ENCODE measurements at places on chromosomes 1 and 21.

DNA sequence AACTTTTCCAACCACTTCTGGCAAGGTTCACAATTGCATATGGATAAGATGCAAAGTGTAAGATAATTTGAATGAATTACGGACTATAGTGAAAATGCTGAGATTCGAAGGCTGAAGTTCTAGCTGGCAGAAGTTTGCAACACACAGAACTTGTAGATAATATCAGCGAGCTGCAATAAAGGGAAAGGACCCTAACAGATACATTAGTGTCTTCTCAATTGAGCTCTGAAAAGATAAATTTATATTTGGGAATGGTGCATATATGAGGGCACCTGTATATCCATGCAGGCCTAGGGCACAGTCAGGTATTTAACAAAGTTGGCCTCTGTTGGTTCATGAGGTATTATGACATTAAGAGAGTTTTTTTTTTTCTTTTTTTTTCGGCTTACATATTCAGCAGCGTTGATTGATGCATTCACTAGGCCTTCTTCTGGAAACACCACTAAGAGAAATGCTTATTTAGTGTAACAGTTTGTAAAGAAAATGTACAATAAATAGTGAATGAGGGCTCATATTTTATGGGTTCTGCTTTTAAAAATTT lies 2.2 kb downstream of the NFIA start:
- no peak for DNase-seq
- H3K27me3 ChIP-seq, result peaks cover 31% of the 10 kb centered on the region
- H3K27ac ChIP-seq, result no peak overlapping the region
- peaks cover 13% of the 10 kb centered on the region for H3K4me1 ChIP-seq

DNA sequence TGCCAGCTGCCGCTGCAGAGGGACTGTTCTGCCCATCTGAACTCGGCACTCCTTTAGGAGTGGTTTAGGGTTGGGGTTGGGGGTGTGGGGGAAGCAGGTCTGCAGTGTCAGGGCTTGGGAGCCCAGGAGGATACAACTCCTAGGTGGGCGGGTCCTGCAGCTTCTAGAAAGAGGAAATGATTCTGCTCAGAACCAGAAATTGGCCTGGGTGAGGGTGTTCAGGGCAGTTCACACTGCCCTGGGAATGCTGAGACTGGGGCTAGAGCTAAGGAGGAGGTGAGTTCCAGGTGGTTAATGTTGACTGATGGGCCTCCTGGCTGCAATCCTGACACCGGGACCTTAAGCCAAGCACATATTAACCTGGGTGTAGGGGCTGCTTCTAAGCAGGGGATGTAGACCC lies 4.8 kb upstream of the SLC26A9 start:
- H3K4me3 ChIP-seq, result no peak overlapping the region
- H3K27me3 ChIP-seq, result no peaks in the 10 kb centered on the region
- no peaks in the 10 kb centered on the region for H3K36me3 ChIP-seq
- H3K4me1 ChIP-seq, result no peaks in the 10 kb centered on the region

- H3K4me1 ChIP-seq, result no peaks in the 10 kb centered on the region
- no peak overlapping the region for H3K27ac ChIP-seq
- no peaks in the 10 kb centered on the region for H3K27me3 ChIP-seq
- H3K4me3 ChIP-seq, result no peak overlapping the region
- H3K36me3 ChIP-seq, result no peaks in the 10 kb centered on the region
- no peak for DNase-seq
Observed at GRCh38 chr1:76257823-76258222, 183.3 kb downstream of the ST6GALNAC3 start.

DNA sequence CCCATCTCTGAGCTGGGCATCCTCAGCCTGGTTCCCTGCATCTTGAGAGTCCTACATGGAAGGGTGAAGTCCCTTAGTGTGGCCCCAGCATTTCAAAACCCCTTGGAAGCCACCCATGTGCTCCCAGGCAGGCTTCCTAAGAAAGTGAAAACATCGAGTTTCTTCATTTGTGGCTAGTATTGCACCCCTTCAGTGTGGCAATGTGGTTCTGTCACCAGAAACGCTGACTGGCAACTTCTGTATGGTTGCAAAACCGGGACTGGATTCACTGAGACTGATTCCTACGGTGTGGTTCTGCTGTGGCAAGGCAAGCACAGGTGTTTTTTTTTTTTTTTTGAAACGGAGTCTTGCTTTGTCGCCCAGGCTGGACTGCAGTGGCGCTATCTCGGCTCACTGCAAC lies 9.0 kb upstream of the IFNGR2 start:
- no peaks in the 10 kb centered on the region for H3K36me3 ChIP-seq
- no peak for DNase-seq
- no peak overlapping the region for H3K27ac ChIP-seq
- no peaks in the 10 kb centered on the region for H3K27me3 ChIP-seq
- H3K4me3 ChIP-seq, result no peak overlapping the region

GRCh38 chr1:106910798-106911197 lies 145.7 kb upstream of the PRMT6 start:
- H3K27me3 ChIP-seq, result no peaks in the 10 kb centered on the region
- no peaks in the 10 kb centered on the region for H3K4me1 ChIP-seq
- no peaks in the 10 kb centered on the region for H3K36me3 ChIP-seq
- no peak overlapping the region for H3K4me3 ChIP-seq

GRCh38 chr1:204431310-204432184 lies 19.9 kb upstream of the PPP1R15B start:
- H3K27me3 ChIP-seq, result no peaks in the 10 kb centered on the region
- DNase-seq, result peak; percentile 76
- H3K27ac ChIP-seq, result no peak overlapping the region

- H3K36me3 ChIP-seq, result no peaks in the 10 kb centered on the region
- no peaks in the 10 kb centered on the region for H3K27me3 ChIP-seq
- H3K4me3 ChIP-seq, result no peak overlapping the region
- no peaks in the 10 kb centered on the region for H3K4me1 ChIP-seq
- no peak for DNase-seq
Observed at GRCh38 chr1:201096041-201096461, 16.2 kb downstream of the CACNA1S start.

DNA sequence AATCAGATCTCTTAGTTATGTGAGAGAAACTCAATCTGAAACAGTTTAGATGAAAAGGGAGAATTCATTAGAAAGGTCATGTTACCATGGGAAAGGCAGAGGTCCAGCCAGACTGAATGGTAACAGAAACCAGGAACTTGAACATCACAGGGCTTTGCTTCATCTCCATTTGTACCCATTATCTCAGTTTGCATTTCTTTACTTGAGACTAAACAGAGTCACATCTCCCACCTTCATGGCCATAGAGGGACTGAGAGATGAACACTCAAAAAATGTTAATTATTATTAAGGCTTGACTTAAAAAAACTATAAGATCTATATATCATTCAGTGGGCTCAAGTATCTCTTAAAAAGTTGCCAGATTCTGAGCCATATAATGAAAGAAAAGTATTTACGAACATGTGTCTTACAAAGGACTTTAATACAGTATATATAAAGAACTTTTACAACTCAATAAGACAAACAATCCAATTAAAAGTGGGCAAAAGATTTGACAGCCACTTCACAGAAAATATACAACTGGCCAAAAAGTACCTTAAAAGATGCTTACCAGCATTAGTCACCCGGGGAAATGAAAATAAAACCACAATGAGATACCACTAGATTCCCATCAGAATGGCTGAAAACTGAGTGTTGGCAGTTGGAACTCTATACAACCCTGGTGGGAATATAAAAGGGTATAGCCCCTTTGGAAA lies 13.2 kb downstream of the KYAT3 start:
- H3K36me3 ChIP-seq, result peaks cover 54% of the 10 kb centered on the region
- no peaks in the 10 kb centered on the region for H3K27me3 ChIP-seq
- no peak for DNase-seq

DNA sequence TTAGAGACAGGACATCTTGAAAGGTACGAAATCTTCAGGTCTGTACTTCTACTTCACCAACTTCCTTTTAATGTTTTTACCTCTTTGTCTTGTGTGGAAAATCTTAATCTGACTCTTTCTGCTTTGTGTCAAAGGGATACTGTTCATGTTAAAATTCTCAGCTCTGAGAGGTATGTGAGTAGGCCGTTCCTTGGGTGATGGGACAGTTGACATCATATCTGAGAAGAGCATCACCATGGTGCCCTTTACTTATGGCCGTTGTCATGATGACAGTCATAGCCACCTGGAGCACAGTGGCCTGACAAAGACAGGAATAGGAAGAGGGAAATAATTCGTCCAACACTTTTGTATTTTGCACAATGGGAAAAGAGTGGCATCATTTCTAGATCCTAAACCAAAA lies 145.6 kb downstream of the FGGY start:
- no peak overlapping the region for H3K27ac ChIP-seq
- peaks cover 3% of the 10 kb centered on the region for H3K36me3 ChIP-seq
- H3K4me1 ChIP-seq, result peaks cover 5% of the 10 kb centered on the region
- no peak overlapping the region for H3K4me3 ChIP-seq
- no peak for DNase-seq
- no peaks in the 10 kb centered on the region for H3K27me3 ChIP-seq

- no peak for DNase-seq
- no peak overlapping the region for H3K4me3 ChIP-seq
- H3K27me3 ChIP-seq, result peaks cover 4% of the 10 kb centered on the region
- no peak overlapping the region for H3K27ac ChIP-seq
Observed at GRCh38 chr1:170675865-170676264, 11.9 kb downstream of the PRRX1 start.

DNA sequence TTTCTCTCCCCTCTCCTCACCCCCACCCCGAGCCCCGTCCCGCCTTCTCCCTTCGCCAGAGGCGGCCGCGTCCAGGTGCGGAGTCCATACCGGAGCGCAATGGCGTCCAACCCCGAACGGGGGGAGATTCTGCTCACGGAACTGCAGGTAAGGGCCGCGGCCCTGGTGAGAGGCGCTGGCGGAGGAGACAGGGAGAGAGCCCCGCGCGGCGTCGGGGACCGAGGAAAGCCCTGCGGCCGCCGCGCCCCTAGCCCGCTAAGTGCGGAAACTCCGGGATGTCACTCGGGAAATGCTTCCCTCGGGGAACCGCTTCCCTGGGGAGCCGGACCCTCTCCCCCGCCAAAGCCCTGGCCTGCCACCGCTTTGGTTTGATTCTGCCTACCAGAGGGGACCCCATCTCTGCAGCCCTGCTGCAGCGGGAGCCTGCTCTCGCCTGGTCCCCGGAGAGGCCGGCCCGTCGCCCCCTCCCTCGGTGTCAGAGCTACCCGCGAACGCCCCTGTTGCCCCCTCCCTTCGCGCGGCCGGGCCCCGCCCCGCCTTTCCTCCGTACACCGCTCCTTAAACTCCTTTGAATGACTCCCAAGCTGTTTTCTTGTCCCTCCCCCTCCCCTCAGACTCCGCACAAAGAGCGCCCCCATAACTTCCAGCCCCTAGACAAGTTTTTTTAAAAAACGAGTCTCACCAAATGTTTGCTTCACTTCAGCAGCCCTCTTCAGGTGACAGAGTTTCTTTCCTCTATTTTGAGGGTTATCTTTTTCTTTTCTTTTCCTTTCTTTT lies 597 bp downstream of the PKN2 start:
- H3K27ac ChIP-seq, result peak overlapping the region; percentile 44
- no peaks in the 10 kb centered on the region for H3K27me3 ChIP-seq
- H3K4me1 ChIP-seq, result no peaks in the 10 kb centered on the region
- DNase-seq, result peak; percentile 81
- no peaks in the 10 kb centered on the region for H3K36me3 ChIP-seq

GRCh38 chr1:65174585-65174984 lies 26.6 kb downstream of the AK4 start:
- H3K36me3 ChIP-seq, result no peaks in the 10 kb centered on the region
- no peak overlapping the region for H3K4me3 ChIP-seq
- DNase-seq, result no peak
- H3K27ac ChIP-seq, result no peak overlapping the region

GRCh38 chr1:172343240-172344160 lies 77.0 kb upstream of the C1orf105 start:
- DNase-seq, result no peak
- H3K27me3 ChIP-seq, result no peaks in the 10 kb centered on the region
- peaks cover 9% of the 10 kb centered on the region for H3K36me3 ChIP-seq
- H3K4me3 ChIP-seq, result no peak overlapping the region
- H3K27ac ChIP-seq, result no peak overlapping the region

DNA sequence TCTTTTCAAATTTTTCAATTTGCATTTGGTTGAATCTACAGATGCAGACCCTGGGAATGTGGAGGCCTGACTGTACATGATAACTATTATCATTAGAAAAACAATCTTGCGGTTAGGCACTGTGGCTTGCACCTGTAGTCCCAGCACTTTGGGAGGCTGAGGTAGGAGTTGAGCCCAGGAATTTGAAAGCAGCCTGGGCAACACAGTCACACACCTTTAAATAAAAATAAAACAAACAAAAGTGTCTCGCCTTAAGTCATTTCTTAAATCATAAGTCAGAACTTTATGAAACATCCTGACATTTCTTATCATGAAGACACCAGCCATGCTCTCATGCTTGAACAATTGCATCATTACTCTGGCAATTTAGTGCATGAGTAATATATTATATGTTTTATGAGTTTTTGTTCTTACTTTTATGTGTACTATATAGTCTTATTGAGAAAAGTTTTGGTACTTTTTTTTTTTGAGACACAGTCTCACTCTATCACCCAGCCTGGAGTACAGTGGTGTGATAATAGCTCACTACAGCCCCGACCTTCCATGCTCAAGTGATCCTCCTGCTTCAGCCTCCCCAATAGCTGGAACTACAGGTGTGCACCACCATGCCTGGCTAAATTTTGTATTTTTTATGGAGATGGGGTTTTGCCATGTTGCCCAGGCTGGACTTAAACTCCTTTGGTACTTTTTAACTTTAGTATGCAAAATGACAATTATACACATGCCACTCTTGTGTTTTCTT lies 7.8 kb downstream of the TBX19 start:
- H3K4me1 ChIP-seq, result peaks cover 3% of the 10 kb centered on the region
- no peak overlapping the region for H3K27ac ChIP-seq
- no peak overlapping the region for H3K4me3 ChIP-seq
- H3K27me3 ChIP-seq, result no peaks in the 10 kb centered on the region

- no peak overlapping the region for H3K27ac ChIP-seq
- H3K36me3 ChIP-seq, result no peaks in the 10 kb centered on the region
- no peaks in the 10 kb centered on the region for H3K4me1 ChIP-seq
- DNase-seq, result peak; percentile 26
- H3K4me3 ChIP-seq, result no peak overlapping the region
Observed at GRCh38 chr1:1626207-1627141, 5.5 kb upstream of the MMP23B start.

GRCh38 chr1:95021805-95022643 lies 50.7 kb downstream of the ALG14 start:
- no peaks in the 10 kb centered on the region for H3K27me3 ChIP-seq
- no peaks in the 10 kb centered on the region for H3K4me1 ChIP-seq
- DNase-seq, result no peak
- peaks cover 5% of the 10 kb centered on the region for H3K36me3 ChIP-seq
